ENCODE measurements at places on chromosomes 5 and 9.

DNA sequence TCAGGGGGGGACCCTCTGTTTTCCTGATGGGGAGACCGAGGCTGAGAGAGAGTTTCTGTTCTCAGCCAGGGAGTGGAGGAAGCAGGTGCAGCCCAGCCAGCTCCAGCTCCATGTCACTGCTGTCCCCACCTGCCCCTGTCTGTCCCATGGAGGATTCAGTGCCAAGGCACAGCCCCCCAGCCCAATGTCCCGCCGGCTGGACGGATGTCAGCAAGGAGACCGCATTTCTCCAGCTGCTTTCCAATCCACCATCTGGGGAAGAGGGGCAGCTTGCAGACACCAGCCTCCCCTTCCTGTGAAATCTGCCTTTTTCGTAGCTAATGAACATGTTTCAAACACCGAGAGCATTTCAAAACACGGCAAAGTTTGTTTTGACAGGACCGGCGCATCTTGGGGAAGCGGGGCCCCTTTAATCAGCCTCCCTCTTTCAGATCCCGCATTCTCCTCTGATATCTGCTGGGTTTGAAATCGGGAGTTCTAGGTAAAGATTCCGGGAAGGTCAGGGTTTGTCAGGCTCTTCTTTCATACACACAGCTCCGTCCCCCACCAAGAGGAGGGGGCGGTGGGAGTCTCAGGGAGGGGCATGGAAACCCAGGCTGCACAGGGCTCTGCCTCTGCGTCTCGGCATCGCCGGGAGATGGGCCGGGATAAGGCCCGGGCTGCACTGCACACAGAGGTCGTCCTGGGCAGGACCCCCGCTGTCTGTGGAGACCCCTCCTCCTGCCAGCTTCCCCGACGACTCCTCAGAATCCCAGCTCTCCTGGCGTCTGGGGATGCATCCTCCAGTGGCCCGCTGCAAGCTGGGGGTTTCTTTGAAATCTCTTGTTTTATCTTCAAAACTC lies 74.8 kb downstream of the NEK6 start:
- DNase-seq = no peak

GRCh38 chr5:3424946-3425345 lies 170.7 kb upstream of the IRX1 start:
- DNase-seq = no peak

DNA sequence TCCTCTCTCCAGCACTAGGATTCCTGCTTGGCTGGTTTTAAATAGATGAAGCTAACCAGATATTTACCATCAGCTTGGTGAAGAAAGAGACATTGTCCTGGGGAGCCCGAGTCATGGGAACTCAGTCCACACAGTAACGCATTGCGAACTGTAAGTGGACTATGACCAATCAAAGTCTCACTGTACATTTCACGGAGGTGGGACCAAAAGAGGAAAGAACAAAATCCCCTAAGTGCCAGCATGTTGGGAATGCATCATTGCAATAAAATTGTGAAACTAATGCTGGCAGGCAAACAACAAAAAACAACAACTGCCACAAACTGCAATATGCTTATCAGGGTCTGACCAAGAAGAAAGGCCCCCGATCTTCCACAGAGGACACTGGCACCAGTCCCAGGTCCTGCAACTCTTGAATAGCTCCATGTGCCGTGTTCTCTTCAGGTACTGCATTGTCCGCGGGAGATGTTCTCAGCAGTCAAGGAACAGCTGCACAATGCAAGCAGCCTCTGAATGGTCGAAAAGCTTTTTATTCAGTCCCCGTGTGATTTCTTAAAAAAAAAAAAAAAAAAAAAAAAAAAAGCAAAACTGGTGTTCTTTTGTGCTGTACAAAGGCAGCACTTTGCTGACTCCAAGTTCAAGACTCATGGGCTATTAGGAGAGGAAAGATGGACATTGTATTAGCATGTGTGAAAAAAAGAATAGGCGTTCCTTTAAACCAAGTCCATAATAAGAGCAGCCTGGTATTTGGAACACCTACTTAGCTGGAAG lies 38.1 kb downstream of the SEMA6A start:
- DNase-seq = no peak

GRCh38 chr9:27485158-27485557 lies 38.9 kb upstream of the IFNK start:
- no peak for DNase-seq

GRCh38 chr9:21160178-21160577 lies 6.3 kb downstream of the IFNA21 start:
- no peak for DNase-seq

DNA sequence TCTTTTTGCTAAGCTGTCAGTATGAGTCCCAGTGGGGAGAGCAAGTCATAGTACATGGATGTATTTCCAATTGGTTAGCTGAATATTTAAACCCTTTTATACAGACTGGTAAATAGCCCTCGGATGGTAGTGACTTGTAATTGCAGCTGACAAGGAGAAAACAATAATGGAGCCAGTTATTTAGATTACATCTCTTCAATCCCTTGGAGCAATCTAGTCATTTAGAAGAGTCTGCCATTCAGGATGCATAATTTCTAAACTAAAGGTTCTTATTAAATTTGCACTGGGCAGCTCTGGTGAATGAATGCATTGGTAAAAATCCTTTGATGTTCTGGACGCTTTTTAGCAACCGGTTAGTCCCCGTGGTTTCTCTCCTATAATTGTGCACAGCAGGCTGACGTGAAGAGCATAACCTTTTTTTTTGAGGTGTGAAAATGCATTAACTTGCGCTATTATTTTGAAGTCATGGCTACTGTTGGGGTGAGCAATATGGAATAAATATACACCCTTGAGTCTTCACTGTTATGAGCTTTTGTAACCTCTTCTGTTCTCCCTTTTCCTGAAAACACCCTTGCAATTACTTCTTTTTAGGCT lies 158.6 kb upstream of the CD180 start:
- DNase-seq = no peak

DNA sequence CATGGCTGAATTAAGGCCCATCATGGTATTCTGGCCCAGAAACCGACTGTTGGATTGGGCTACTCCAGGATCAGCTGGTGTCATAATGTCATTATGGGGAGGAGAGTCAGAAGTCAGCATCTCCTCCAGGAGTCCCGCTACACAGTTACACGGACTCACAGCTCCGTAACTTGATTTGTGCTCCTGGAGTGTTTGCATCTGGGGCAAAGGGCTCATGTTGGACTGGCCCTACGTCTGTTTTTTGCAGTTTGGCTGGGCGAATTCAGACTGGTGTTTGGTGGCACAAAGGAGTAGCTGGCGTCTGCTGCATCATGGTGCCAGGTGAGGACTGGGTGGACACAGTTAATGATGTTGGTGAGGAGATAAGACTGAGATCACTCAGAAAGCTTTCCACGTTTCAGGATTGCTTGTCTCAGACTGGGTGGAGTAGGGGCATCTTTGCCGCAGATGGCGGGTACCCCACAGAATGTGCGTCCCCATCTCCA lies 31.3 kb downstream of the OR2V1 start:
- DNase-seq = no peak

DNA sequence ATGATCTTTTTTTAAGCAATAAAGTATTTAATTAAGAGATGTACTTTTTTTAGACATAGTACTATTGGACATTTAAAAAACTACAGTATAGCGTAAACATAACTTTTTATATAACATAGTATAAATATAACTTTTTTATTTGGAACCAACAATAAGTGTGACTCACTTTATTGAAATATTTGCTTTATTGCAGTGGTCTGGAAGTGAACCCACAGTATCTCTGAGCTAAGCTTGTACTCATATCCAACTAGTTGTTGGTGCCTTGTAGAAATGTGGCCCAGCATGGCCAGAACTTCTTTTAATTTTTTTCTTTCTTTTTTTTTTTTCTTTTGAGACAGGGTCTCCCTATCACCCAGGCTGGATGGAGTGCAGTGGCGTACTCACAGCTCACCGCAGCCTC lies 61.5 kb upstream of the GALNT10 start:
- DNase-seq = no peak

- DNase-seq = no peak
These were observed 7.5 kb upstream of the DPYSL3 start for GRCh38 chr5:147517383-147517782.

GRCh38 chr5:175747539-175748060 lies 89.7 kb downstream of the HRH2 start:
- no peak for DNase-seq

DNA sequence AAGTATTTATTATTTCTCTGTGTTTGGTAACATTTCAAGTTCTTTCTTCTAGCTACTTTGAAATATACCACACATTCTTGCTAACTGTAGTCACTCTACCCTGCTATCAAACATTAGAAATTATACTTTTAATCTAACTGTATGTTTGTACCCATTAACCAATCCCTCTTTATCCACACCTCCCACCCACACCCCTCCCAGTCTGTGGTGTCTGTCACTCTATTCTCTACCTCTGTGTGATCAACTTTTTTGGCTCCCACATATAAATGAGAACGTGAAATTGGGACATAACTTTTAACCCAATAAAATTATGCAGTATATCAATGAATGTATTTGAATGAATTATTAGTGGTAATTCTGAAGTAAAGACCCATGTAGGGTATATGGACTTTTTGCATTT lies 79.7 kb downstream of the PBX3 start:
- DNase-seq = no peak

- DNase-seq = no peak
These were observed 2.5 kb upstream of the NEK6 start for GRCh38 chr9:124255222-124255621.

- no peak for DNase-seq
These were observed 39.6 kb downstream of the ADCY2 start for GRCh38 chr5:7435503-7435902.

DNA sequence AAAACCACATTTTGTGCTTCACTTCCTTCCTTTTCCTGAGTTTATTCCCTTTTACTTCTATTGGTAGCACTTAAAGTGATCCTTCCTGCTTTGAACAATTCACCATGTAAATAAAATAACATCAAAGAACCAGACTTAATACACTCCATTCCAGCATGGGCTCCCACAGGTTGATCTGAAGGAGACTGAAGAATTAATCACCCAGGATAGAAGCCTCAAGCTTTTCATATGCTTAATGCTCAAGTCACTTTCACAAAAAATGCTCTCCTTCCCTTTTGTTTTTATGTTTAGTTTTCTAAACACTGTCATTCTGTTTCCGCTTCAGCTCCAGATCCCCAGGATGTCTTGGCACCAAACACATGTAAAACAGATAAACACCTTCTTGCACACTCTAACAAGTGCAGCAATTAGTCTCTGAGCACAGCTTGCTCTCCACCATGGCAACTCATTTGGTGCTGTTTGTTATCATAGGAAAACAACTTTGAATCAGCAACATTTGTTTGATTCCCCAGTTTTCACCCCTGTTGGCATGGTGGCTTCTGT lies 37.0 kb downstream of the DMRTA1 start:
- no peak for DNase-seq

GRCh38 chr5:34012791-34013190 lies 4.9 kb upstream of the AMACR start:
- DNase-seq = no peak

GRCh38 chr9:111985315-111985714 lies 88.7 kb downstream of the UGCG start:
- DNase-seq = no peak

GRCh38 chr9:101514071-101514470 lies 19.6 kb upstream of the RNF20 start:
- no peak for DNase-seq

- DNase-seq = no peak
These were observed 16.4 kb downstream of the SLCO4C1 start for GRCh38 chr5:102279711-102280110.

GRCh38 chr5:68352166-68352565 lies 136.6 kb downstream of the PIK3R1 start:
- DNase-seq = no peak

GRCh38 chr9:123821619-123822018 lies 108.3 kb downstream of the DENND1A start:
- DNase-seq = no peak

GRCh38 chr9:123710299-123710698 lies 219.6 kb downstream of the DENND1A start:
- DNase-seq = no peak

DNA sequence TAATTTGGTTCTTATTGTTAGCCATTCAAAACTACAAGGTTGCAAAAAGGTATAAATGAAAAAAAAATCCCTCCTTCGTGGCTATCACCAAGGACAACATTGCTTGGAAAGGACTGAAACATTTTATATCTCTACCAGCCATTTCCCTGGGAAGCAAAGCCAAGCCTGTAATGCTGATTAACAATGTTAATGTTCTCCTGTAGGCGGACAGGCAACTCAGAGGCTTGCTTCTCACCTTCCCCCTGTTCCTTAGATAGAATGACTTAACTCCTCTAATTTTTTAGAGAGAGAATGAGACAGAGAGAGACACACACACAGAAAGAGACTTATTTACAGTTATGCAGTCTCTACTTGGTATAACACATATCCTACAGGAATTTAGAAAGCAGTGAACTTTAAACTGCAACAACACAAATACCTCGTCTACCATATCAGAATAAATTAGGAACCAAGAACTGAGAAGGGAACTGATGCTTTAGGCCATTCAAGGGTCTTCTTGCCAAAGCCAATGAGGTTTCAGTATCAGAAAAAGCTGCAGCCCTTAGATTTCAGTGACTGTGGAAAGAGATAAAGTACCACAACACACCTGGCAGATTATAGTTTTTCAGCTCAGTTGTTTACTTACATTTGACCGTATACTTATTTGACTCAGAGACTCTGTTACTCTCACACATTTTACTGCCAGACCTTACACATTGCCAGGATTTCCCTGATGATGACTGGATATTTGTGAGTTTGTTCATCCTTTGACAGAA lies 20.9 kb upstream of the MAN2A1 start:
- no peak for DNase-seq

- DNase-seq = no peak
These were observed 82.2 kb upstream of the TLE1 start for GRCh38 chr9:81771571-81771970.

All from memory B cell (primary cell).